ENCODE measurements at places on chromosomes 5 and 9. TPM values are rescaled to one million over a fixed set of nuclear protein-coding genes. Genes with fewer than 3 reads are reported as not detected.

PCDHA1 gene
- polyA plus RNA-seq: not detected

FAM153A gene
- 32.7 TPM for polyA plus RNA-seq

MRPL36 gene
- polyA plus RNA-seq: 73.0 TPM

ZER1 gene
- polyA plus RNA-seq: 23.0 TPM

PLPPR1 gene
- 0.25 TPM for polyA plus RNA-seq

DNA sequence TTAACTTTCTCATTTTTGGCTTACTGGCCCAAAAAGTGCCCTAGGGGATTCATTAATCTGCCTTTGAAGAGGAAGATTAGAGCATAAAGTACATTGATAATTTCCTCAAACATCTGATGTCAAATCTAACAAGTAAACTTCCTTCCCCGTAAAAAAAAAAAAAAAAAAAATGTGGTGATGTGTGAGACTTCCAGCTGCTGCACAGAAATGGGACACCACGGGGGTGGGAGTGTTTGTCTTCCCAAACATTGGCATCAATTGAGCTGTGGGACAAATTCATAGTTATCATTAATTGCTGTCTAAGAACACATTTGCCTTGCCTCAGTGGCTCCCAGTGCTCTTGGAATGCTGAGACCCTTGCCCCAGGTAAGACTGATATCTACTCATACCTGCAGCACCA lies 149.6 kb downstream of the ADAMTS12 start:
- DNase-seq: no peak

DNA sequence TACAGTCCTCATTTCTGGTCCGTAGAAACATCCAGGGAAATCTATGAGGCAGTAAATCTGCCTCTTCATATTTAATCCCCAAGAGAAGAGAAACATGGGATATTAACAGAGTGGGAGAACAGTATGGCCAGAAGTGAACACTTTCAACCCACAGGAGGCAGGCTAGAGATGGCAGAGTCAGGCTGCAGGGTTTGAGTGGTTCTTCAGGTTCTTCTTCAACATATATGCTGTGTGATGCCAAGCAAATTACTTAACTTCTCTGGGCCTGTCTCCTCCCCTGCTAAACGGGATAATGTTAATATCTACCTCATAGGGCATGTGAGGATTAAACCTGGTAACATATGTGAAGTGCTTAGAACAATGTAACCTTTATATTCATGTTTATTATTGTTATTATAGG lies 321.8 kb downstream of the PSAT1 start:
- no peak for DNase-seq

DNA sequence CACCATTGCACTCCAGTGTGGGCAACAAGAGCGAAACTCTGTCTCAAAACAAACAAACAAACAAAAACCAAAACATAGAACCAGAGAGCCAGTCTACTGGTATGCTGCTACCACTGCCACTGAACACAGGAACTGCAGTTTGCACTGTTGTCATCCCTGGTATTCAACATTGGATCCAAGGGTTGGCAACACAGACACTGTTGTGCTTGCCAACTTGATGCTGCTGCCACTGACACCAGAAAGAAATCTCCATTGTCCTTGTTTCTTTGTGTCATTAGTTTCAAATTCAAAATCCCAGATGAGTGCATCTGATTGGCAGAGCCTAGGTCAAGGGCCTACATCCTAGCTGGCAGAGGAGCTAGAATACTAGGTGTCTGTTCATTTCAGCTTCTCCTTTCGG lies 16.2 kb downstream of the HINT1 start:
- DNase-seq: no peak

DNA sequence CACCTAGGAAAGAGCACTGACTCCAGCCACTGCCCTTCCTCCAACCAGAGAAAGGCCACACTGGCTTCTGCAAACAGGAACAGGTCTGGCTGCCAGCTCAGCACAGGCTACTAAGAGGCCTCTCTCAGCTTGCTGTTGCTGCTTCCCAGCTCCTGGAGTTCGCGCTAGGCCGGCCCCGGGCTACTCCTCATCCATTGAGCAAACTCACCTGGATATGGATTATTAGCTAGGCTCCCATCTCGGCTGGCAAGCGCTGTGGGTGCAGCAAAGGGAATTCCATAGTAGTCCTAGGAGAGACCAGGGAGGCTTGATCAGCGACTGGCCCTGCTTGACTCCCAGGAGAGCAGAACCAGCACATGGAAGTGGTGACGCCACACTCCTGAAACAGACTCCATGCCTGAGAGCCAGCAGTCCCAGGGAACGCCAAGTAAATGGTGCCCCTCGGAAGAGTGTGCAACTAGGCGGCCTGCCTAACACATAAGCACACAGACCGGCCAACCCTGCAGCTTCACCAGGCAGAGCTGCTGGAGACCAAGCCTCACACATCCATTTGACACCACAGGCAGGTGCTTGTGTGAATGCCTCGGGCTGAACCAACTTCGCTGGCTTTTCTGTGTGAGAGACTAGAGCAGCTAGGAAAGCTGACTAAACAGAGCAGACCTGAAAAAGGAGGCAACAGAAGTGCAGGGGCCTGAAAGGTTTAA lies 107.2 kb downstream of the UBE2R2 start:
- no peak for DNase-seq

DNA sequence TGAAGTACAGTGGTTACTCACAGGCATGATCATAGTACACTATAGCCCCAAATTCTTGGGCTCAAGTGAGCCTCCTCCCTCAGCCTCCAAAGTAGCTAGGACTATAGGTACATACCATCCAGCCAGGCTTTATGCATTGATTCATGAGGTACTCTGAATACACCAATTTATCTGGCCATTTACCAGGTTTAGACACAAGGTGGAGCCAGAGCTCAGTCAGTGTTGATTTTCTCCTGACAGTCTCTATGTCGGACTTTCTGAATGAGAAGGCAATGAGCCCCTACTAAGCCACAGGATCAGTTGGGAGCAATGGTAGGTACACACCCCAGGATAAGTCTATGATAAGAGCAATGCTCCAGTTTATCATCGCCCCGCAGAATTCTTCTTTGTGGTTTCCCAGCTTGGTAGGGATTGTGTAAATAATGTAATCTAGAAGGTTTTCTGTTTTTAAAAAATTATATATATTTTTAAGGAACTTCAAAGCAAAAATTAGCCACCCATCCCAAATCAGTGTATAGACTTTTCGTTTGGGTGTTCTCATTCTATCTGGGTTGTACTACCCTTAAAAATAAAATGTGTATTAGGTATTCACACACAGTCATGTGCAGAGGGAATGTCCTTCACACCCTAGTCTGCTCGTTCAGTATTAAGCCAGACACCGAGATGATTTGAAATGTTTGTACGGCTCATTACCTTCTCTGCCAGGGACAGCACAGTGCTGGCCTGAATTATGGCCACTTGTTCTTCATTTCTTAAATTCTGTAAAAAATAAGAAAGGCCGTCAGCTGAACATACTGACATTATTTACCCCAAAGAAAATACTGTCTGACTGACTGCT lies 118.4 kb upstream of the DPYSL3 start:
- DNase-seq: peak; percentile 70

- DNase-seq: no peak
Observed at GRCh38 chr5:14528115-14528514, 53.5 kb upstream of the OTULINL start.

DNA sequence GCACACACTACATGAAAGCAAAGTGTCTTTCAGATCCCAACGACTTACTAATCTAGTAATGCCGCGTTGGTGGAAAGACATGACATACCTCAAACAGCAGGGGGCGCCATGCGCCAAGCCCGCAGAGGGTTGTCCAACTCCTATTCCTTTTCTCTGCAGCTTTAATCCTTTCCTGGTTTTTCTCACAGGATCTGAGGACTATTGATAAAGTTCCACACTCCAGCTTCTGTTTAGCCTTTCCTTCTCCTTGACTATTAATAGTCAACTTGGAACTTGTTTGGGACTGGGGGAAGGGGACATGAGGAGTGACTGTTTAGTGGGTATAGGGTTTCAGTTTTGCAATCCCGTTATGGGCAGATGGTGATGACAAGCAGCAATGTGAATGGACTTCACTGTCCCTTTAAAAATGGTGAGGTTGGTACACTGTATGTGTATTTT lies 62.9 kb downstream of the OTULIN start:
- no peak for DNase-seq

- DNase-seq: no peak
Observed at GRCh38 chr5:17087035-17087434, 130.4 kb upstream of the BASP1 start.

DNA sequence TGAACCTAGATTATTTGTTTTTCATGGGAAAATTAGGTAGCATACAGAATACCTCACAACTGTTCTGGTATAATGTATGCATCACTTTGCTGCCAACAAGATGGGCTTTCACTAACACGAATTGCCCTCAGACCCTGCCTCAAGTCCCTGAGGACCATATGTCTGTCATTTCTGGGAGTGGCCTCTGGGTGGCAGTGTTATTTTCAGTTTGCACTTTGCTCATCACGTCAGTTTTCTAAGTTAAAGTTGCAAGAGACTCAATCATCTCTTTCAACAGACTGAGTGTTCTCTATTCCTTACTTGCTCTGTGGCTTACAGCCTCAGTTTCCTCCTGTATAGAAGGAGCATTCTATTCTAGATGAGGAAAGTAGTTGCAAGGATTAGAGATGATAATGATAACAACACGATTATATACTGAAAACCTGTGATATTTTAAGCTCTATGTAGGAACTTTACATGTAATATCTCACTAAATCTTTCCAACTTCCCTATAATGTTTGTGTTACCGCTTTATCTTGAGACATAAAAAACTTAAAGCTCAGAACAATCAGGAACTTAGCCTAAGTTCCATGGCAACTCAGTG lies 55.7 kb downstream of the TSSK1B start:
- peak; percentile 57 for DNase-seq

GRCh38 chr9:69062195-69062594 lies 26.6 kb downstream of the FXN start:
- DNase-seq: no peak
